ENCODE measurements at places on chromosomes 1 and 21. TPM values are rescaled to one million over a fixed set of nuclear protein-coding genes. Genes with fewer than 3 reads are reported as not detected.
A peak's percentile ranks its signal among the peaks of the same experiment; 100 is the strongest.

GRCh38 chr21:28884976-28885852, 107.5 kb downstream of the LTN1 start:
- DNase-seq: peak; percentile 88

IL24 gene
- total RNA-seq: not detected

DNA sequence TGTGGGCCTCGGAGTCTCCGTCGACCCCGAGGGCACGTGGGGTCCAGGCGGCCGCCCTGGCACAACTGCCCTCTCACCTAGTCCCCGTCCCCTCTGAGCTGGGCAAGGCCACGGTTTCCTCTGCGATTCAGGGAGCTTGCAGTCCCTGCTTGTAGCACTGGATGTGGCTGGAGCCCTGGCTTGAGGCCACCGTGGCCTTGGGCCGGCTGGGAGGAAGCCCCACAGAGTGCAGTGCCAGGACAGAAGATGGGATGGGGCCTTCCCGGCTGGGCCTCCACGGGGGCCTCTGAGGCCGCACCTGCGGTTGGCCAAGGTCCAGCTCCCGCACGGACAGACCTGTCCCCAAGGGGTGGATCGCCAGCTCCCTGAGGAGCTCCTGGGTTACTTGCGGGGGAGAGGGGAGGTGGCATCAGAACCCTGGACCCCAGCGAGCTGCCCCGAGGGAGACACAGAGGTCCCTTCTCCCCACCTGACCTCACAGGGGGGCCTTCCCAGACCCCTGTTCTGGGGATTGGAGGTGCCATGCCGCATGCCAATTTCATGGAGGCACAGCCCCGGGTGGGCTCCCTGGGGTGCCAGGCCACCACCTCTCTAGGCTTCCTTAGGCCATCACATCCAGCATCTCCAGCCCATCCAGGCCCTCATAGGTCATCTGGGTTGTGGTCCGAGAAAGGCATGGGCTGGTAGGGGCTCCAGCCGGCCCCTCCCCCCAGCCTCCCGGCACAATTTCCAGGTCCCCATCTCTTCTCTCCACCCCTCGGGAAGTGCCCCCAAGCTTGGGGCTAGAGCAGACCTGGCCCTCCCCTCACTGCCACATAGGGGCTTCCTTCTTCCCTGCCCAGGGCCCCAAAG, 80.8 kb downstream of the MORN1 start:
- peak; percentile 82 for DNase-seq

DNA sequence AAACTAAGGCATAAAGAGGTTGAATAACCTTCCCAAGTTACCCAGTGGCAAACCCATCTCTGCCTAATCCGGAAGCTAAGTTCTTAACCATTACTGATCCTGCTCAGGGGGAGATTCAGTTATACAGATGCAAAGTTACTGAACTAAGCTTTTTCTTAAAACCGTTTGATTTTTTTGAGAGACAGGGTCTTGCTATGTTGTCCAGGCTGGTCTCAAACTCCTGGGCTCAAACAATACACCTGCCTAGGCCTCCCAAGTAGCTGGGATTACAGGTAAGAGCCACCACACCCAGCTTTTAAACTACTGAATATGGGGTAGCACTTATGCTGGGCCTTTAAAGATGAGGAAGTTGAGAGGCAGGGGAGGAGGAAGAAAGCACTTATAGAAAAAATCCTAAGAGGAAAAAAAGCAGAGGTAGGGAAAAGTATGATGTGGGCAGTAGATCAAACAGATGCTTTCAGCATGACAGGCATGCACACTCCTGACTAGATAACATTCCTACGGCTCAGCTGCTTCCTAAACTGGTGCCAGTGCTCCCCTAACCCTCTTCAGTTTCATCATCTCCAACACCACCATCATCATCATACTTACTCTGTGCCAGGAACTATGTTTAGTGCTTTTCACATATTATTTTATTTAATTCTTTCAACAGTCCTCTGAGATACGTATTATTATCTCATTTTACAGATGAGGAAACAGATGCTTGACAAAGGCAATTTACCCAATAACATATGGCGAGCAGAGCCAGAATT, 5.8 kb downstream of the PAFAH2 start:
- DNase-seq: no peak

- DNase-seq: no peak
These were observed 6.6 kb downstream of the SDC3 start for GRCh38 chr1:30901798-30902581.

SMIM1 gene
- 20.1 TPM for total RNA-seq

DNA sequence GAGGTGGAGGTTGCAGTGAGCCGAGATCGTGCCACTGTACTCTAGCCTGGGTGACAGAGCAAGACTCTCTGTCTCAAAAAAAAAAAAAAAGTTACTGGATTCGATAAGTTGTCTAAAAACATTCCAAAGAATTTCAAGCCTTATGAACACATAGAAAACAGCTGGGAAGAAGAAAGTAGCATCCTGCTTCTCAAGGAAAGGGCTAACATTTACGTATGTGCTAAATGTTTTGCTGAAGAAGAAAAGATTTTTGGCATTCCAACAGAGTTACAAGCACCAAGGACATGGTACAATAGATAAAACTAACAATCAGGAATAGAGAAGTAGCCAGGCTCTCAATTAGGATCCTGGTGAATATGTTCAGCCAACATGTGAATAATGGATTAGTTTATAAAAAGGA, 69.8 kb downstream of the HFM1 start:
- DNase-seq: no peak

- DNase-seq: no peak
These were observed 16.9 kb downstream of the IKBKE start for GRCh38 chr1:206486995-206487788.

DNA sequence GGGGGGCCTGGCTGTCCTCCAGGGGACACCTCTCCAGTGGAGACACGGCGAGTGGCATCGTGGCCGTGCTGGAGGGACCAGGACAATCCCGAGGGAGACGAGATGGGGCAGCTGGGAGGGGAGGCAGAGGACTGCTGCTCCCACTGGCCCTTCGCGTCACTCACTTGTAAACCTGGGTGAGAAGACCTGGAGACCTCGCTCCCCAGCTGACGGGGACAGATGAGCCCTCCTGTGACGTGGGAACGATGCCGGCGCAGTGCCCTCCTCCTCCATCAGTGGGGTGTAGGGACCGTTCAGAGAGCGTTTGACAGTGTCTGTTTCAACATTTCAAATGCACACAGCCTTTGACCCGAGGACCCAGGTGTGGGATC, 4.6 kb downstream of the SPATC1L start:
- no peak for DNase-seq

BLZF1 gene
- 20.4 TPM for total RNA-seq

GRCh38 chr1:16644193-16644481, 22.6 kb downstream of the RNU1-3 start:
- DNase-seq: no peak

DNA sequence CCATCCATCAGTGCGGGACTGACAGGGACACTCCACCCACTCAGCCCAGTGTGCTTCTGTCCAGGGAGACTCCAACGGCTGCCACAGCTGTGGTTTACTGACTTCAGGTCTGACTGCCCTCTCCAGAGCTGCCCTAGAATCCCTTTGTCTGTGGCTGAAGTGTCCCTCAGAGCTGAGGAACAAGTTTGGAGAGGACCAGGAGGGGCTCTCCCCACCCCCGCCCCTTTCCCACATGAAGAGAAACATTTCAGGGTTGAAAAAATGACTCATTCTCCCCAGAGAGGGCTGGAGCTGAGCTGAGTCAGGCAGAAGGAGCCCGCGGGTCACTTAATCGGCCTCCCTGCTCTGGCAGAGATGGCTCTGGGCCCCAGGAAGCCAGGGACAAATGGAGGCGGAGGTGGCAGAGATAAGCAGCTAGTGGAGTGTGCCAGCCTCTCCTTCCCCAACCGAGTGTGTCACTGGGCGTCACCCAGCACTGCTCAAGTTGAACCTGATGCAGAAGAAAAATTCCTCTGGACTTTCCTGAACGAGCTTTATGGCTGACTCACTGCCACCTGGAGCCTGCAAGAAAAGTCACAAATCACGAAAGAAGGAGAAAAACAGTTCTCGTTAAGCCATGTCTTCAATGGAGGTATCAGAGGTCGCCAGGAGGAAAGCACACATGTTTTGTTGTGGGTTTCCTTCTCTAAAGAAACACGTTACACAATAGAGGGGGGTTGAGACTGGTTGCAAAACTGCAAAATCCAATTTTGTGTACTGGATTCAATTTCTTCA, 34.3 kb upstream of the ECE1 start:
- no peak for DNase-seq

GRCh38 chr1:159783724-159784123, 3.0 kb downstream of the DUSP23 start:
- no peak for DNase-seq

ADORA3 gene
- not detected for total RNA-seq

FAM151A gene
- 1.3 TPM for total RNA-seq

GRCh38 chr1:40712997-40713396, 21.5 kb downstream of the NFYC start:
- DNase-seq: no peak

DNA sequence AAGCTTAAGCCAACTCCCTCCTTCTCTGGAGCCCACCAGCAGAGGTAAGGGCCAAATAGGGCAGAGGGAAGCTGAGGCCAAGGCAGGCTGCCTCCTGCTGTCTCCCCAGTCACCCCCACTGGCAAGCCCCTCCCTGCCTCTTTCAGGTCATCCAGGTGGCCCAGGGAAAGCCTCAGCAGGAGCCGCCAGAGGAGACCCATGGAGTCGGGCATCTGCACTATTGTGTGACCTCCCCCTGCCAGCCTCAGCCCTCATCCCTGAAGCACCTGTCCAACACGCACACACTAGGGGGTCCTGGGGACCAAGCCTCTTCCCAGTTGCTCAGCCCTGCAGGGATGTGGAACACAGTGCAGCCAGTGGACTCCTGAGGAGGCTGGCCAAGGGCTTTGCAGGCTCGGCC, 5.3 kb upstream of the NAXE start:
- DNase-seq: no peak

CR2 gene
- total RNA-seq: not detected

- DNase-seq: peak; percentile 38
These were observed 586 bp upstream of the AGPAT3 start for GRCh38 chr21:43864313-43864961.
